Renal pelvis (tissue), 12 donors: ENCODE measurements at places on chromosomes 5 and 9. TPM values are rescaled to one million over a fixed set of nuclear protein-coding genes. Genes with fewer than 3 reads are reported as not detected.
A peak's percentile ranks its signal among the peaks of the same experiment; 100 is the strongest.

DNA sequence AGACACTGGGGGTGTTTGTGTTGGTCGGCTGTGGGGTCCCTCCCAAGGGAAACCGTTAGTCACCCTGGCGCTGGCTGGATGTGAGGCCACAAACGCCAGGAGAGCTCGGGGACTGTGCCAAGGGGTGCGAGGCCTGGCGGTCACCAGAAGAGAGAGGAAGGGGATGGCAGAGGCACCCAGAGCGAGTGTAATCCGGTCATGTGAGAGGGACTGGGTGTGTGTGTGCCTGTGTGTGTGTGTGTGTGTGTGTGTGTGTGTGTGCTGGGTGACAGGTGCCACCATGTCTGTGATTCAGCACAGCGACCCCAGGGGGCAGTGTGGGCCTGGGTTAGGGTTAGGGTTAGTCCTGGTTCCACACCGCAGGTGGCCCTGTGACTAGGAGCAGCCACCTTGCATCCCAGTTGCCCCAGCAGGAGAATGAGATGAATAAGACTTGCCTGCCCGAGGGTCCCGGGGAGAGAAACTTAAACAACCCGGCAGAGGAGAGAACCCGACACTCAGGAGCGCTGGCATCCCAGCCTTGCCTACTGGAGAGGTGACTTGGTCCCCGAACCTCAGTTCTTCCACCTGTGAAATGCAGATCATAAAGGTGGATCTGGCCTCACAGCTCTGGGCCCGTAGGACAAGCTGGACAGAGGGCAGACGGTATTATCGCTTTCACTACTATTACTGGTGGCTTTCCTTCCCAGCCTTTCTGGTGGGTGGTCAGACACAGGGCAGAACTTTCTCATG is 1.4 kb upstream of the ADAMTSL2 start:
- DNase-seq = no peak

DNA sequence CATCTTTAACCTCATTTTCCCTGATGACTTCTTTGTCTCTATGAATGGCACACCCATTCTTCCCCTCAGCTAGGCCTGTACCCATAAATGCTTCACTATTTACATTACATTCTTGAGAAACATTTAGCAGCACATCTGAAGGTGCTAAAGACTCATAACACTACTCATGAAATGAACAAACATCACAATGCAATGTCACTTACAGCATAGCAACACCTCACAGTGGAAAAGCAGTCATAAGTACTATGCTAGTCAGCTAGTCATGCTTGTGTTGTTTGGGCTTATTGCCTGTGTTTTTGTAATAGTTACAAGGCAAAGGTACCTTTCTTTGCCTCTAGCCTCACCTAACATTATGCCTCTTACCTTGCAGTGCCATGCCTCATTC is 228.9 kb downstream of the KIAA0825 start:
- no peak for DNase-seq

Gene PCDHAC2
- polyA plus RNA-seq = 0.53 TPM

DNA sequence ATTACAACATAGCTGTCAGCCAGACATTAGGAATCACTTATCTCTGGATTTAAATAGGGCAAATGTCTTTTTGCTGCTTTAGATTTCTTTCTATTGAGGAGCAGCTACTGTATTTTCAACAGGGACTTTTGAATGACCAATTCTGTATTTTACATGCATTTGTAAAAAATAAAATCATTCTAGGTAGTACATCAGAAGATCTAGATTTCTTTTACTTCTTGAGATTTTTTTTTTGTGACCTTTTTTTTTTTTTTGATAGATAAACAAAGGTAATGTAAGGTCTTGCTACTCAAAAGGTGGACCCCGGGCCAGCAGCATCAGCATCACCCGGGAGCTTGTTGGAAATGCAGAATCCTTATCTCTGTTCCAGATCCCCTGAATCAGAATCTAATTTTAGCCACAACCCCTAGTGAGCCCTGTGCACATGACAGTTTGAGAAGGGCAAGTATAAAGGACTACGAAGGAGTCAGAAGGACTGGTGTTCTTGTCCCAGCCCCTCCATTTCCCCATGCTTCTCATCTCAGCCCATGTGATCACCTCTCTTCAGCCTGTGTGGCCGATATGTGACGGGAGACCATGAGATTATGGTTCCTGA is 37.7 kb upstream of the CKMT2 start:
- no peak for DNase-seq

Gene PPP2R2B
- 13.4 TPM for polyA plus RNA-seq

DNA sequence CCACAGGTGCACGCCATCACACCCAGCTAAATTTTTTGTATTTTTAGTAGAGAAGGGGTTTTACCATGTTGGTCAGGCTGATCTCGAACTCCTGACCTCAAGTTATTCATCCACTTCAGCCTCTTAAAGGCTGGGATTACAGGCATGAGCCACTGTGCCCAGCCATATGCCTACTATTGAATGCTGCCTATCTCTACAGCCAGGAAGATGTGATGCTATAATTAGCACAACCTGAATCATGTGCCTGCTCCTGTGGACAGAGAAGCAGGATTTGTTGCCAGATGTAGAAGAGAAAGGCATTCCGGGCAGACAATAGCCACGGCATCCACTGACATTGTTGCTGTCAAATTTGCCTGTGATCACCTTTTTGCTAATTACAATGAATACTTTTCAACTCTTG is 24.4 kb upstream of the MLLT3 start:
- DNase-seq = no peak

Gene CAMK4
- polyA plus RNA-seq = 5.6 TPM

Gene SPINK13
- polyA plus RNA-seq = 0.81 TPM

Gene RNF14
- polyA plus RNA-seq = 55.5 TPM

Gene ZNF484
- polyA plus RNA-seq = 11.3 TPM

DNA sequence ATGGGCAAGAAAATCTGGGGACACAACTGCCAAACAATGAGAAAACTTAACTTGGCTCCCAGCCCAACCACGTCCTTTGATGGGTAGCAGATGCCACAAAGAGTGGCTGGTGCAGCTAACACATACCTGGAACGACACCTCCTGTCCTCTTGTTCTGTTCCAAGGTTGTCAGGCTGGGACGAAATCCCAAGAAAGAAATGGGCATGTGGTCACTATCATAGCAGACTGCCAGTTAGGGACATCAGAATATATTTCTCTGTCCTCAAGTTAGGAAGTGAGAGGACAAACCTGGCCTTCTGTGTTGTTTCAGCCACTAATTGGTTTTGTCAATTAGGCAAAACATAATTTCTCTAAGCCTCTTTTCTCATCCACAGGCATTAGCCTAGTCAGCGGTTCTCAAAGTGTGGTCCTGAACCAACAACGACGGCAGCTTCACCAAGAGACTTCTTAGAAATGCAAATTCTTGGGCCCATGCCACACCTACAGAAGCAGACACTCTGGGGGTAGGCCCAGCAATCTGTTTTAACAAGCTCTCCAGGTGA is 63.4 kb downstream of the RAPGEF1 start:
- DNase-seq = no peak

DNA sequence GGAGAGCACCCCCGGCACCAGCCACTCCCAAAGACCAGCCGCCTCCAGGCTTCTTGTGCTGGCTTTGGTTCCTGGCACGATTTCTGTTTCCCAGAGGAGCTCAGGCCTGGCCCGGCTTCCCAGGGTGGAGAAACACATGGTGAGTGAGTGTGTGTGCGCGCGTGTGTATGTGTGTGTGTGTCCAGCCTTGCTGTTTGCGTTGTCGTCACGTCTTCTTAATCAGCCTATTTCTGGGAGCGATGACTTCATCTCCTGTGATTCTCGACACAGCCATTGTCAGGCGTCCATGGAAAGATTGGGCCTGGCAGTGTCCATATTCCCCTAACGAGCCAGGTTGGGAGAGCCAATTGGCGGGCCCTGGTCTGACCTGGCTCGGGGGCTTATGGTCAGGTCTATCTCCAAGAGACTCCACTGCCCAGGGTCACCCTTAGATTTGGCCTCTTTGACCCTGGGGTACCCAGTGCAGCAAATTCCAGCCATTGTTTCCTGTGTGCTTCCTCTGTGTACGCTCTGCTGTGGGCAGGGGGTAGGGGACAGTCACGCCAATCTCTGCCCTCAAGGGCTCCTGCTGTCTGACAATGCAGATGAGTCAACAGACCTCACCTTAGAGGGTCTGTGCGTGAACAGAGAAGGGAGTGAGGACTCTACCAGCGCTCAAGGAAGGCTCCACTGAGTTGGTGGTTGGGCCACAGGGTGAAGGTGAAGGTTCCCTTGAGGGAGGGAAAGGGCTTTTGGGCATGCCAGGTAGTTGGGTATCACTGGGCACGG is 73.8 kb downstream of the DAB2IP start:
- DNase-seq = no peak

DNA sequence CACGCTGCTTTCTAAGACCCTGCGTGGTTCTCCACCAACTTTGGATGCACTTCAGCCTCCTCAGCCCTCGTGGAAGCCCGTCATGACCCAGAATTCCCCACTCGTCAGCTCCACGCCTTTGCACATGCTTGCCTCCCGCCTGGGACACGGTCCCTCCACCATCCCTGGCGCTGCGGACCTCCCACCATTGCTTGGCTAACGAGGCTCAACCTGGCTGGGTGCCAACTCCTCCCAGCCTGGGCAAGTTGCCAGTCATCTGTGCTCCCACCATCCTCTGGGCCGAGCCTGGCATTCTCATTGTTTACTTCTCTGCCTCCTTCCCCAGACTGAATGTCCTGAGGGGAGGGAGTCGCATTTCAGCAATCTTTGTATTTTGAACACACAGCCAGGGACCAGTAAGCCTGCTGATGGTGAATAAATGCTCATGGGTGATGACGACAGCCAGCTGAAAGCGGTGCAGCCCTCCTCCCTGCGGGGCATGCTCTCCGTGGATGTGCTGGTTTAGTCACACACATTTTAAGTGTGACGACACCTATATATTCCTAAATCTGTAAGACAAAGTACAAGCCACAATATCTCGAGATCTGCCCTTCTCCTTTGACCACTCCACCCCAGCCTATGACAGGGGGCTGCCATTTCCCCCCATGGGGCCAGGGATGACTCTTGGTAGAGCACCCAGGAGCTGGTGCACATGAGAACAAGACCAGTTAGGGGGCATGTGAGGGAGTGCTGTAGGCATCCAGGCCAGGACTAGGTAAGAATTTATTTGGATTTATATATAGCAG is 37.6 kb downstream of the ANKRD33B start:
- DNase-seq = peak; percentile 66

DNA sequence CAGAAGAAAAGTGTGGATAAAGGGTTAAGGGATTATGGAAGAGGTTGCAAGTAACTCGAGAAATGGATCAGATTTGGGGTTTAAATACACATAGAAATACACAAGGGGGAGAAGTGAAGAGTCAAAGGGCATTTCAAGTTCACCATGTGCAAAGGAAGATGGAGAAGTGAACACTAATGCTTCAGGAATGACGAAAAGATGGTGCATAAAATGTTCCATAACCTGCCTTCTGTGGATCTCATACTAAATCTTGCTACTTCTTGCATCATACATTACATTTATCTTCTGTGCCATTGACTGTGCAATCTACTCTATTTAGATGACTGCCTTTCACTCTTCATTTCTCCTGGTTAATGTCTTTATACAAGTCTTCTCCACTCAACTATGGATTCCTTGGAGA is 5.7 kb upstream of the SMC2 start:
- DNase-seq = no peak

DNA sequence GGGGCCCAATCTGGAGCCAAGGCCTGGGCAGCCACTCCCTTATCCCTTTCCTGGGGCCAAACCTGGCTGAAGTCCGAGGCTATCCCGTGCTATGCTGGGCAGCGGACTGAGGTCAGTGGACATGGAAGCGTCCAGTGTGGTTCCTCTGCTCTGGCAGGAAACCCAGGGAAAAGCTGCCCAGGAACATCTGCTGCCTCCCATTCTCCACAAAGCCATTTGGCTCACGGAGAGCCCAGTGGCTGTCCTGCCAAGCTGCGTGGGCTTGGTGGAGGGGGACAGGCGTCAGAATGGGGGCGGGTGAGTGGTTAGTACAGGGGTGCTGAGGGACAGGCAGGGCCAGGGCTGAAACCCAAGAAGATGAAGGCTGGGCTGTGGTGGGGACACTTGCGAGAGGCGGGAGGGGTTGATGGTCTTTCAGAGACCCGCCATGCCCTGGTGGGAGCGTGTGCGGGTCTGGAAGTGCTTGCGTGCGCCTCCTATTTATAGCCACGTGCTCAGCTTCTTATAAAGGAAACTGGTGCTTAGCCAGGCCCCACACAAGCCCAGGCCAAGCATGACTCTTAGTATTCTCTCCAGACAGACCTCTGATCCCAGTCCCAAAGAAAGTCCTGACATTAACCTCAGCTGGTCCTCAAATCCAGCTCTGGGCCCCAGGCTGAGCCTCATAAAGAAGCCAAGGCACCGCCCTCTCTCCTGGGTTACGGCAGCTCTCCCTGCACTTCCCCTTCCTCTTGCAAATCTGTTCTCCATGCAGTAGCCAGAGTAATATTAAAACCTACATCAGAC is 9.4 kb upstream of the SLC6A7 start:
- DNase-seq = no peak

DNA sequence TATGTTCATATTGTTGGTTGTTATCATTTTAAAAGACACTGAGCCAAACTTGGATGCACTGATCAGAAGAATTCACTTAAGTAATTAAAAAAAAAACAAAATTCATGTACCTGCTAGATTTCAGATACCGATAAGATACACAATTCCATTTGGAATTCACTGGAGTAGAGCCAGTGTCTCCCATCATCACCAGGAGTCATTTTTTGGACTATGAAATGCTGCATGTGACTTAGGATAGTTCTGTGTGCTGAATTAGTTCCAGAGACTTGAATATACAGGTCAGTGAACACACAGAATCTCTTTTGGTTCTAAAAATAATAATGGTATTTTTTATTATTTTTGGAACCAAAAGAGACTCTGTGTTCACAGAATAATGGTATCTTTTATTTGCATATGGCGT is 482.6 kb upstream of the PIK3R1 start:
- DNase-seq = no peak

Gene C9orf50
- 0.49 TPM for polyA plus RNA-seq

Gene CKMT2
- 10.3 TPM for polyA plus RNA-seq

Gene MYORG
- polyA plus RNA-seq = 9.9 TPM

DNA sequence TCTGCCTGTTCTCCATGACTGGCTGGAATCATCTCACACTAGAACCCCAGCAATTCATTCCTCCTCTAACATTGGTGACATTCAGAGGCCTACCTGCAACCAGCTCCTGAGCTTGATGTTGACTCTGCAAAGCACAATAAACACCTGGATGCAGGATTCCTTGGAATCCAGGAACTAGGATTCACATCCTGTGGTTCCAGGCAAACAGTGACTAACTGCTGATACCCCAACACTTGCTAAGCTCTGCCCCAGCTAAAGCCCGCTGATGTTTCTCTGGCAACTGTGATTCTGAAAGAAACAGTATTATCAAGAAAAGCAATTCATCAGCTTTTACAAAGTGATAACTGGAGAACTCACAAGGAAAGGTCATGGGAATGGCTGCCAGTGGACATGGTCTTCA is 29.2 kb downstream of the SUSD1 start:
- DNase-seq = no peak

Gene N4BP3
- 4.9 TPM for polyA plus RNA-seq

- no peak for DNase-seq
Measured at GRCh38 chr9:114388357-114388682, 538 bp upstream of the AKNA start.

Gene ALDH1A1
- 256 TPM for polyA plus RNA-seq

GRCh38 chr9:127611603-127611898 is 526 bp upstream of the STXBP1 start:
- no peak for DNase-seq

DNA sequence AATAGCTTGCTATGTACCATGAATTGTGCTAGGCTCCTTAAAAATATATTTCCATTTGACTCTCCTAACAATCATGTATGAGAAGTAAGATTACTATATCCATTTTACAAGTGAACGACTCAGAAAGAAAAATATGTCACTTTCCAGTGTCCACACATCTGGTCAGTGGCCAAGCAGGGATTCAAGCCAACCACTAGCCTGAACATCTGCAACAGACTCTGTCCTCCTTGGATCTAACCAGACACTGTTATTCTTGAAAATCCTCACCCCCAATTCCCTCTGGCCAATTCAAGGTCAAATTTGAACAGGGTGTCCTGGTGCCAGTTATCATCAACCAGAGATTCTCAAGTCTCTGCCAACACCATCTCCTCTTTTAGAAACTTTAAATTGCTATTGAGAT is 344.1 kb upstream of the WWC1 start:
- DNase-seq = no peak
